ENCODE measurements at places on chromosomes 5 and 9. TPM values are rescaled to one million over a fixed set of nuclear protein-coding genes. Genes with fewer than 3 reads are reported as not detected.

GRCh38 chr5:166062719-166063118 lies 2228.7 kb upstream of the WWC1 start:
- no peak for DNase-seq

- no peak for DNase-seq
These were observed 1176.3 kb downstream of the CDH18 start for GRCh38 chr5:18811661-18812060.

GRCh38 chr9:32434892-32435291 lies 50.4 kb downstream of the ACO1 start:
- no peak for DNase-seq

GRCh38 chr5:35518104-35518503 lies 99.6 kb upstream of the SPEF2 start:
- DNase-seq, result no peak

- DNase-seq, result no peak
These were observed 12.9 kb downstream of the TJP2 start for GRCh38 chr9:69186841-69187611.

DNA sequence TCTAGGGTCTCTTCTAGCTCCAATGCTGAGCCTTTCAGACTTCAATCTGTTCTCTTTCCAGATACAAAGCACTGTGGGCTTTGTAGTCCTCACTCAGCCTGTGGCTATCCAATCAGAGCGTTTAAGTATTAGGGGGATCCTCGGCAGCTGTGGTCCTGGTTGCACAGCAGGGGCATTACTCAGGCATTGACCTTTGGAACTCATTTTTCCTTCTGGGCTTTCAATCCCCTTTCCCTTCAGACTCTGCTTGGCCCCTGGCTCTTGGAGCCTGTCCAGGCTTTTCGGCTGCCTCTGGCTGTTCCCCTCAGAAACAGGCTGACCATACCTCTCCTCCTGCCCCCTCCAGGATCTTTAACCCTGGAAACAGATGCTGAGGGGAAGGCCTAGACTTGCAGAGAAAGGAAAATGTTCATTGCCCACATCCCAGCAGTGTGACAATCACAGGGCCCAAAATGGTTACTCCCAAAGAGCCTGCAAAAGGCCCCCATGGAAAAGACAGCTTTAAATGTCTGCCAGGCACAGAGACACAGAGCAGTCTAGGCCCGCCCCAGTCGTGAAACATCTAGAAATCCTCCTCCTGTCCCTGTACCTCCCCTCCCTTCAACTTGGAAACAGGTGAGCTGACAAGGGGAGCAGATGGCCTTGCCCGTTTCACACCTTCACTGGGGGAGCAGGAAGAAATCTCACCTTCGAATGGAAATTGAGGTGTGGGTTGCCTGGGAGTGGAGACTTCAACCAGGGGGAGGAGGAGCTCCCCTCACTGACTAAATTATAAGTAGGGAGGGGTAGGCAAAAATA lies 13.7 kb downstream of the C1QTNF2 start:
- DNase-seq, result no peak

GRCh38 chr9:88835772-88836171 lies 155.5 kb upstream of the S1PR3 start:
- DNase-seq, result no peak

DNA sequence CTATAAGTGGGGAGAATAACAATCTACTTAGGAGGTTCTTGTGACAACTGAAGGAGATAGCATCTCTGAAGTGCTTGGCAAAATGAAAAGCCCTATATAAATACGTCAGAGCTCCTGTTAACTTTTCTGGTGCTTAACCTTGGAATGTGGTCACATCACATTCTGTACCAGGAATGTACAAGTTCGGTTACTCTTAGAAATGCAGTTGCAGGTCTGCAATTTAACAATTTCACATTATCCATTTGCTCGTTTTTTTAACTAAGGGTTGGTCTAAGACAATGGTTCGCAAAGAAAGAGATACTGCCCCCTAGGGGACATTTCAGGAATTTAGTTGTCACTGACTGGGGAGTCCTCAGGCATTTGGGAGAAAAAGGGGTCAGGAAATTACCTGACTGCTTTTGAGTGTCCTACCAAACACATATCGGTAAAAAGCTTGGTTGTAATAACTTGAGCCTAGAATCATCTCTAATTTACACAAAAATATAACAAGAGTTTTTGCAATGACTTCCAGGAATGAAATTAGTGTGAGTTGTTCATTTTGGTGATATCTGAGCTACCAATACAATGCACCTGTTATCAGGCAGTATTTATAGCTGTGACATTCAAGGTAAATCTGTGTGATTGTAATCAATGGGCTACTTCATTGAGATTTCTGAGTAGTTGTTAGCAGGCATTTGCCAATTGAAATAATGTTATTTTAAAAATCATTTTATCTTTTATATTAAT lies 5.4 kb upstream of the HBEGF start:
- DNase-seq, result peak; percentile 86

DNA sequence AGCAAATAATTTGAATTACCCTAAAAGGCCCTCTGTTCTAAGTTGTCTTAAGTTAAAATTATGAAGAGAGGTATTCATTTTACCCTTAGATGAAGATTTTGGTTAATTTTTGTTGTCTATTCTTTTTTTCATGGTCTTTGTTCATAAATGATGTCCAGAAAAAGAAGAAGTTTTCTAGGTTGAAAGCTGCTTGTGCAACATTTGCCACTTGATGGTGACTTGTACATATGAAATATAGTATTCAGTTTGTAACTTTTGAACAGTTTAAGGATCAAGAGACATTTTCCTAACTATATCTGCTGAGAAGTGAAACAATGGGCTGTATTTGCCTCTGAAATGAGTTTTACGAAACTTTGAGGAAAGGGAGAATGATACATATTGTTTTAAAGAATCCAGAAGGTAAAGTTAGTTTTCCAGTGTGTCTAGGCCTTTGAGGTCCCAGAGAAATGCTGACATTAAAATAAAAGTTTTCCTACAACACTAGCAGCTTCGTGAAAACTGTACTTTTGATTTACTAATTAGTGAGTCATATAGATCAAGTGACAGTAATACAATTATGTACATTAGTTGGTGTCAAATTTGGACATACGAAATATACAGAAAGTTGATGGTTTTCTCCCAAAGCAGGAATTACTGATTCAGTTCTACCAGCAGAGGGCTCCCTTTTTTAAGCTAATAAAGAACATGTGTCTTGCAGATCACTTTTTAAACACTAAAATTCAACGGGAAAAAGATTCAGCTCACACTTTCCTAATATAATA lies 70.5 kb downstream of the PIK3R1 start:
- DNase-seq, result peak; percentile 72

GRCh38 chr9:100619194-100619593 lies 41.3 kb downstream of the CAVIN4 start:
- no peak for DNase-seq

DNA sequence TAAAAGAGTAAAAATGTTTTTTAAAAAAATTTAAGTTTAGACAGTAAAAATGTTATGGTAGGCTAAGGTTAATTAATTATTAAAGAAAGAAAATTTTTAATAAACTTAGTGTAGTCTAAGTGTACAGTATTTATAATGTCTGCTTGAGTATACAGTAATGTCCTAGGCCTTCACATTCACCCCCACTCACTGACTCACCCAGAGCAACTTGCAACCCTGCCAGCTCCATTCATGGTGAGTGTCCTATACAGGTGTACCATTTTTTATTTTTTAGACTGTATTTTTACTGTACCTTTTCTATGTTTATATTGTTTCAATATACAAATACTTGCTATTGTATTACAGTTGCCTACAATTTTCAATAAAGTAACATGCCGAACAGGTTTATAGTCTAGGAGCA lies 234.1 kb downstream of the AUH start:
- no peak for DNase-seq

- DNase-seq, result no peak
These were observed 67.1 kb downstream of the ALDH7A1 start for GRCh38 chr5:126527892-126528291.

- no peak for DNase-seq
These were observed 1.3 kb upstream of the TMEM210 start for GRCh38 chr9:137172901-137173795.

- DNase-seq, result no peak
These were observed 208.1 kb downstream of the GNA14 start for GRCh38 chr9:77440057-77440456.

DNA sequence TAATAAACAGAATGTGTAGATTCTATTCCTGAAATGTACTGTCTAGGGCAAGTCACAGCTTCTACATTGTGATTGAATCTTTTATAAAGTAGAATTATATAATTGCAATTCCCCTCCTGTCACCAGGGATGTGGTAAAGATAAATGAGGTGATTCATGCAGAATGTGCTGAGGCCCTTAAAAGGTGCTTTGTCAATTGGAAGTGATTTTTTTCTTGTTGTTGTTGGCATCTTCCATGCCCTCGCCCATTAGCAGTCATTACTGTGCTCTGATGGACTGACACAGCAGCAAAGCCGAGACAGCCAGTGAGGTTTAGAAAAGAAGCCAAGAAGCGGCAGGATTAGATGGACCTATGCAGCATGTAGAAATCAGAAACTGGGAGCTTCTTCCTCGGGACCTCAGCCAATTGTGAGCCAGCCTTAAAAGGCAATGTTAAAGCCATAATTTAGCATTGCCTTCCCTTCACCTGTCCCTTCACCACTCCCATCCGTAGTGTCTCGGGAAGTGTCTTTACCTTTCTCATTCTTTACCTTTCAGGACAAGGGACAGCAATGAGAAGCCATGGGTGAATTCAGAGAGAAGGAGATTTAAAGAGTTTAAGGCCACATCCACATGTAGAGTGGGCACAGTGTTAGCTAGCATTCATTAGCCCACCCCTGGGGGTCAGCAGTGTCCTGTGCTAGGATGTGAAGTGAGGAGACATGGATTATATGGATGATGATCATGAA lies 257.8 kb downstream of the PLK2 start:
- DNase-seq, result no peak

- no peak for DNase-seq
These were observed 1.6 kb downstream of the LMX1B start for GRCh38 chr9:126615245-126615790.

DNA sequence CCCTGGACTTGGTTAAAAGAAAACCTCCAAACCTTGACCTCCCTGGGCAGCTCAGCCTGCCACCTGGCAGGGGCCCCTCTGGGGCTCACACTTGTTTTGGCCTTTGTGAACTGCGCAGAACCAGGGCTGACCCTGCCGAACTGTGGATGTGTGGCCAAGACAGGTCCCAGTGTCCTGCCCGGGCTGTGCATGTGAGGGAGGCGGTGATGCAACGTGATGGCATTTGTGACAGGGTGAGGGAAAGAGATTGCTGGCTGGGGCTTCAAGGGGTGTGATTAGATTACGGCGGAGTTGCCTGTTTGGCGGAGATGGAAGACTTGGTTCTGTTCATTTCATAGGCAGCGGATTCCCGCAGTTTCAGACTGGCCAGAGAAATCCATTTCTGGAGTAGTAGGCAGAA lies 30.4 kb upstream of the NKX2-5 start:
- DNase-seq, result no peak

GRCh38 chr5:44919560-44919959 lies 110.8 kb downstream of the MRPS30 start:
- no peak for DNase-seq

- no peak for DNase-seq
These were observed 55.7 kb downstream of the GGTA1 start for GRCh38 chr9:121443981-121444380.

DNA sequence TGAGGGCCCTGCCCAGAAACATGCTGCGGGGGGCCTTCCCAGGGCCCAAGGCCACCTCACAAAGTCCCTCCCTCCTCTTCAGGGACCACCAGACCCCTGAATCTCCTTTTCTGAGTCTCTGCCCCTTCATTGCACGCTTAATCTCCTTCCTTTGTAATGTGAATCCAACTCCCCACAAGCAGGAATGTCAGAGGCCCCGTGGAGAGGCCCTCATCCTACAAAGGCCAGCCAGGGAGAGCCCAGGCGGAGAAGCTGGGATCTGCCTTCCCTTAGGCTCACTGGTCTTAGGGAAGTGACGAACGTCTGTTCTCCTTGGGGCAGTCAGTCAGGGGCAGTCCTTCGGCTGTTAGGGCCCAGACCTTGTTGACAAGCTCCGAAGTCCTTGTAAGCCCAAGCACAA lies 2.3 kb downstream of the SMIM33 start:
- DNase-seq, result no peak

GRCh38 chr5:108983461-108984092 lies 235.9 kb downstream of the FER start:
- DNase-seq, result no peak

DNA sequence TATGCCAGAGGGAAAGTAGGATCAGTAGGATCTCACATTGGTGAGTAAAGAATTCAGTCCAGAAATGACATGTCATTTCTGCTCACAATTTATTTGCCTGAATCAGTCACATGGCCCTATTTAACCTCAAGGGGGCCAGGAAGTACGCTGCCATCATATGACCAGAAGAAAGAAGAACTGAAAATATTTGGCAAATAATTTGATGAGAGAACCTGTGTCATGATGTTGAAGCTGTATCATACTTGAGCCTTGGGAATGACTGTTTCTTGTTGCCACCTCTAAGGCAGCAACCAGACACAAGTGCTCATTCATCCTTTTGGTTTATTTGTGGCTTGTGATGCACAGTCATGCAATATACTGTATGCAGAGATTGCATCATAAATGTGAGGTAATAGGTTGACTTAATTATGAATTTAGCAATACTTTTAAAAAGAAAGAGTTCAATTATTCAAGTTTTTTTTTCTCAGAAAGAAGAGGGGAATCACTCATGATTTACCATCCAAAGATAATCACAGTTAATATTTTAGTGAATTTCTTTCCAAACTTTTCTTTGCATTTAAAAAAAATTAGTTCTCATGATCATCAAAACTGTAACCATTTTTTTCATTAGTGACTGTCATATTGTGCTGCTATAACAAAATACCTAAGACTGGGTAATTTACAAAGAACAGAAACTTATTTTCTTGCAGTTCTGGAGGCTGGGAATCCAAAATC lies 8.2 kb upstream of the ZFYVE16 start:
- DNase-seq, result peak; percentile 16

- no peak for DNase-seq
These were observed 445.5 kb downstream of the MAN2A1 start for GRCh38 chr5:110134963-110135935.

GRCh38 chr5:88092358-88092757 lies 176.3 kb downstream of the TMEM161B start:
- DNase-seq, result no peak

SUSD1 gene
- 4.5 TPM for polyA plus RNA-seq

TRAF1 gene
- polyA plus RNA-seq, result 13.5 TPM

CCDC183 gene
- 0.58 TPM for polyA plus RNA-seq

CRHBP gene
- polyA plus RNA-seq, result not detected

KCNT1 gene
- not detected for polyA plus RNA-seq

KIF24 gene
- not detected for polyA plus RNA-seq

F2RL2 gene
- polyA plus RNA-seq, result 0.79 TPM

TUSC1 gene
- not detected for polyA plus RNA-seq

CBY3 gene
- 0.70 TPM for polyA plus RNA-seq

BSPRY gene
- 1.3 TPM for polyA plus RNA-seq

PCDHAC2 gene
- polyA plus RNA-seq, result not detected

RAB14 gene
- 50.7 TPM for polyA plus RNA-seq

PFN3 gene
- polyA plus RNA-seq, result not detected

SPATA31E1 gene
- not detected for polyA plus RNA-seq

TMEM8B gene
- 1.4 TPM for polyA plus RNA-seq
